ENCODE measurements at places on chromosomes 1 and 21. TPM values are rescaled to one million over a fixed set of nuclear protein-coding genes. Genes with fewer than 3 reads are reported as not detected.

The CGN gene
- under 0.01 TPM for total RNA-seq

The TMPRSS15 gene
- total RNA-seq, result not detected

The GSTM5 gene
- total RNA-seq, result 8.5 TPM

The CTSS gene
- 3.2 TPM for total RNA-seq

The PADI2 gene
- total RNA-seq, result not detected

The GPR157 gene
- total RNA-seq, result 3.0 TPM

The INKA2 gene
- 1.6 TPM for total RNA-seq

The ZNF496 gene
- total RNA-seq, result 8.6 TPM
